ENCODE measurements at places on chromosomes 7 and 10. TPM values are rescaled to one million over a fixed set of nuclear protein-coding genes. Genes with fewer than 3 reads are reported as not detected.

- DNase-seq: no peak
Measured at GRCh38 chr7:119935418-119936025, 337.5 kb upstream of the KCND2 start.

GRCh38 chr10:96614515-96614914, 27.7 kb upstream of the TM9SF3 start:
- no peak for DNase-seq

DNA sequence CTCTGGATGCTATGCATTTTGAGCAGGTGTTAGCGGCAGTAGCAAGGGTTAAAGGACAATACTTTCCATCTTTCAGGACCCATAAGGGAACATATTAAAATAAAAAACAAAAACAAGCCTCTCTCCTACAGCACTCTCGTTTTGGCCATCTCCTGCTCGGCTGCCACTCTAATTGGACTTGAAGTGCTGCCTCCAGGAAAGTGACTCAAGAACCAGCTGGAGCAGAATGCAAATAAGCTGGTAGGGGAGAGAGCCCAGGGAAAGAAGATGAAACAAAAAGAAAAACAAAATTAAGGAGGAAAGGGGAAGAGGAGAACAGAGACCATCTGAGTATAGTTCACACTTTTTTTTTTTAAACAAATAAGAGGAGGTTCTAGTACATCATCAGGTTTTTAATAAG, 65.6 kb downstream of the HBP1 start:
- DNase-seq: peak; percentile 13

DNA sequence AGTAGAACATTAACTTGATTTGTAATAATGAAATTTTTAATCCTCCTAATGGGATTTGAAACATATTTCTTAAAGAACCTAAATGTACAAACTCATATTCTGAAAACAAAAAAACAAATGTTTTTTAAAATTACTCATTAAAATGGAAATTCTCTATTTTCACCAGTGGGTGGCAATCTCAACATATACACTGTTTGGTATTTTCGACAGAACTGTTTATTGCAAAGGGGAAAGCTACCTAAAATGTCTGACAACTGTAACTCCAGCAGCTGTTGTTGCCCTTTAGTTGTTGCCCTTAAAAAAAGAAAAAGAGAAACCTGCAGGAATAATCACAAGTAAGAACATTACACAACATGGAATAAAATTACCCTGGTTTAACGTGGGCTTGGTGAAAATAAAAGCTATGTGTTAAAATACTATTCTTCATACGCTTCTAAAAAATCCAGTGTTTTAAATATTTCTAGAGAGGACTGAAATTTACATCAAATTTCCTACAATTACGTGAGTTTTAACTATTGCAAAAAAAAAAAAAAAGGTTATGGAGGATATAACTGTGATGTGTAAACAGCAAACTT, 54.5 kb downstream of the COL1A2 start:
- DNase-seq: peak; percentile 5

DNA sequence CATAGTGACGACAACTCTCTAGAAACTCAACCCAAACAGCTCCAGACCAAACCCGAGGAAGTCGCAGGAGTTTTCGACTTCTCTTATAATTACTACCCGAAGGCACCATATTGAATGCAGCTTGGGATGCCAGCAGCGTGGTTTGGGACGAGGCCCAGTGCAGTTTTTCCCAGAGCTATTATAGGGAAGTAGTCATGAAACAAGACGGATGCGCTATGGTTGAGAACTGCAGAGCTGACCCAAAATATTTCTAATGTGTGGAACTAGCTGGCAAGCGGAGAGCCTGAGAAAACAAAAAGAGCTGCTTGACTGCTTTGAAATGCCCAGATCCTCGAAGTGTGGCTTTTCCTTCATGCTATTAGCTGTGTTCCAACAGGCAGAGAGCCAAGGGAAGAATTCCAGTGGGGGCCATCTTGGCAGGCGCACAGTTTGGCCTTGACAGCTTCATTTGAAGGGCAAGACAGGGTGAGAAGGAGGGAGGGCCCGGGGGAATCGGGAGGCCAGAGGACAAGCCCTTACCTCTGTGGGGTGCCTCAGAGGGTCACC, 122.7 kb downstream of the CUL2 start:
- DNase-seq: no peak

DNA sequence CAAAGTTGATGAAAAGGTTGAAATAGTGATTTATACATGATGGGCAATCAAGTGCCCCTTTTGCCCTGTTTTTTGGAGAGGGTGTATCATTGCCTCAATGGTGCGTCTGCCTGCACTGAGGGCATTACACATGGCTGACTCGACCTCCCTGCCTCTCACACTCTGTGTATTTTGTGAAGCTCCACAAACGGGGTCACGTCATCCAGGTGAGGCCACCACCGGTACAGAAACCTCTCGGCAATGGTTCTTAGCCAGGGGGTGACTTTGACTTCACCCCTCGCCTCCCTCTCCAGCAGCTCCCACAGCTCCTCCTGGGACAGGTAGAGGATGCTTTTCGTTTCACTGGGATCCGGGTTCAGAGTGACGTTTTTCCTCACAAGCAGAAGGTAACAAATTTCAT, 6.3 kb downstream of the IDI2 start:
- DNase-seq: no peak

- no peak for DNase-seq
Measured at GRCh38 chr7:9709216-9709615, 1264.5 kb upstream of the PHF14 start.

DNA sequence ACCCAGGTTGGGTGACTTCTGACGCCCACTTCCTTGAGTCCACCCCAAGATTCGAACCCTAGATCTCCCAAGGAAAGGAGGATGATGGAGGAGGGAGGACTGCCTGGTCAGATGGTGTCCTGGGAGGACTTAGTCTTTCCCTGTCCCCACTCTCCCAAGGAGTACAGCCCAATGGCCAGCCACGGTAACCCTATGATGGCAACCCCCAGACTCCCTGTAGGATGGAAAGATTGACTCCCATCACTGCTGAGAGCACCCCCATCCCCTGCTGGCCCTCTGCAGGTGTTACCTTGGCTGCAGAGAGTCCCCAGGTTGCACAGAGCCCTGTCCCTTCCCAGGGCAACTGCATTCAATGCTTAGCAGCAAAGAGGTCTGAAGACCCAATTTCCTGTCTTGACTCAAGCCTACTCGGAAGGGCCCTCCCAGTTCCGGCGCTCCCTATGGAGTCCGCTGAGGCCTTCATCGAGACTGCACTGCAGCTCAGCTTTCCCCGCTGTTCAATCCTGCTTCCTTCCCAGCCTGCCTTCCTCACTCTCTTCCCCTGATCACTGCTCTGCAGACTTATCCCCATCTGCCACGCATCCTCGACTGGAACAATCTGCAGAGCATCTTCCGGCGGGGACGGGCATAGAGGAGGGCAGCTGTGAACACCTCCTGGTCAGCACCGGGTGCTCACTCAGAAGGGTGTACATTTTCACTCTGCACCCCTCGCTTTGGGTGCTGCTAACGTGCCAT, 50.8 kb upstream of the OCM2 start:
- no peak for DNase-seq

- no peak for DNase-seq
Measured at GRCh38 chr10:46787321-46787615, 124.0 kb upstream of the PTPN20 start.

GRCh38 chr10:79241990-79242619, 105.2 kb upstream of the PPIF start:
- peak; percentile 92 for DNase-seq

DNA sequence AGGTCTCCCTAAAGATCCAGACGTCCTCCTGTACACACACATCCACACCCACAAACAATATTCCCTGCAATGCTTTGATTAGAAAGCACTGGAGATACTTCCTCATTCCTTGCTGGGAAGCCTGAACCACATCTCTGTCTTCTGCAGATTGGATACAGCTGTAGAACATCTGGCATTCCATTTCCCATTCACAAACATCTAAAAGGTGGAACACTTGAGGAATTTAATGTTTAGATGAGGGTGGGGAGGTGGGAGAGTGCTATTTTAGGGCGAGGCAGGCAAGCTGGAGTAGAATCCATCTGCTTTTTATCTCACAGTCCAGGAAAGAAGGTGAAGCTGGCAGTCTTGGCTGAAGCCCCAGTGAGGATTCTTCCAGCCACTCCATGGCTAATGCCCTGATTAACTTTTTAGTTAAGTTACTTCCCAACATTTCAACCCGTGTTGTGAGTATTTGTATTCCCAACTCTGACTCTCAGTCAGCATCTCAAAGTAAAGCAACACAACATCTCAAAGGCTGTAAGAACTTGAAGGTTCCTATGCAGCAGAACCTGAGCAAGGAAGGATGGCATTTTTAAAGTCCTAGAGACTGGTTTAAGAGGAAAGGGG, 46.1 kb downstream of the CYTH3 start:
- no peak for DNase-seq

DNA sequence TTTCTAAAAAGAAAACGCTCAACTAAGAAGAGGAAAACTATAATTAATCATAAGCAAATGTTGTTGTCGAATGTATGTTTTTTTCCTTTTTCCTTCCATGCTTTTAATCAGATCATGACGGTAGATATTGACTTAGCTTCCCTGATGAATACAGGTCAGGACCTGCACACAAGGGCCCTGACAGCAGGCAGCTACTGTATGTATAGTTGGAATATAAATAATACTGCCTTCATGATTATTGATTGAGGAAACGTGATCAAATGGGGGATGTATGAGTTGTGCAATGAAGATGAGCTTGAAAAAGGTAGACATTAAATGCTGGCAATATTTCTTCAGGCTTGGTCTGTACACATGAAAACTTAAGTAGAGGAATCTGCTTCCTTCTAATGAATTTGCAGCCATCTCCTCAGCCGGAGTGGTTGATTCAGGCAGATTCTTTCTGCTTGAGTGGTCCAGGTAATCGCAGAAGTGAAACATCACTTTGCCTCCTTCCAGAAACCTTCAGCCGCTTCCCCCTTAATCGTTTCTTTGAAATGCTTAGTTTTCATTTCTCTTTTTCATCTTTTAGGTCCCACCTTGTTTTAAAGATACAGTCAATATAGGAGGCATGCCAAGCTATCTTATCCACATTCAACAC, 656.5 kb downstream of the SDK1 start:
- no peak for DNase-seq

DNA sequence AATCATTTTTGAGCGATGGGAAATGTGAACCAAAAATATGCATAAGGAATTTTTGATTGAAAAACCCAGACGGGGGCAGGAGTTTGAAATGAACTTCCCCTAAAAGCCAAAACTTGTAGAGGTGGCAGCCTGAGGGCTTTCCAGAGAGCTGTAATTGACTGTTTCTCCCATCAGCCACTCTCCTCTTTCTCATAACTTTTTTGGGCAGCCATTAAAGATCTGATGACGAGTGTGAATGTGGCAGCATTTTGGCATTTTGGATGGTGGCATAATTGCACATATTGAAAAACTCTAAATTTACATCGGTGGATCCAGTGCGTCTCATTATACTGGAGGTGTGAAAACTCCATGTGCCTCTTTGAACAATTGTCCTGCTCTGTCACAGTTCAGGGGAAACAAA, 159.0 kb downstream of the CUX1 start:
- no peak for DNase-seq

- no peak for DNase-seq
Measured at GRCh38 chr10:70247360-70247759, 14.1 kb upstream of the PPA1 start.

DNA sequence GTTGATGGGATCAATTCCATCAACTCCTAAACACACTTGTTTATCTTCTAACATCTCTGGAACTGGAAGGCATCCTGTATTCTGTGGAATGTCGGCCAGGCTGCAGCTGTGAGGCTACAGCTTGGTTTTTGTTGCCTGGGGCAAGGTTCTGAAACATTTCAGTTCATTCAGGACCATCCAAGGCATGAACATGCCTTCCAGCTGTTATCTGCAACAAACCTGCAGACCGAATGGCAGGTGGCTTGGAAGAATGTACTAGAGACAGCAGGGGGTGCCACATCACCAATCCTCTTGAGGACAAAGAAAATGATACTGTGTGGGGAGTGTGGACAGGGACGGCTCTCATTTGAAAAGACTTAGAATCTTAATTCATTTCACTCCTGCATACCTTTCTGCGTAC, 12.4 kb downstream of the PAPOLB start:
- peak; percentile 73 for DNase-seq

GRCh38 chr10:131260031-131260430, 51.5 kb downstream of the TCERG1L start:
- no peak for DNase-seq

- DNase-seq: no peak
Measured at GRCh38 chr7:22142572-22142971, 196.9 kb upstream of the CDCA7L start.

- DNase-seq: no peak
Measured at GRCh38 chr10:79928028-79928583, 20.8 kb downstream of the SFTPD start.

GRCh38 chr7:128112781-128113221, 81.6 kb upstream of the LRRC4 start:
- DNase-seq: no peak

DNA sequence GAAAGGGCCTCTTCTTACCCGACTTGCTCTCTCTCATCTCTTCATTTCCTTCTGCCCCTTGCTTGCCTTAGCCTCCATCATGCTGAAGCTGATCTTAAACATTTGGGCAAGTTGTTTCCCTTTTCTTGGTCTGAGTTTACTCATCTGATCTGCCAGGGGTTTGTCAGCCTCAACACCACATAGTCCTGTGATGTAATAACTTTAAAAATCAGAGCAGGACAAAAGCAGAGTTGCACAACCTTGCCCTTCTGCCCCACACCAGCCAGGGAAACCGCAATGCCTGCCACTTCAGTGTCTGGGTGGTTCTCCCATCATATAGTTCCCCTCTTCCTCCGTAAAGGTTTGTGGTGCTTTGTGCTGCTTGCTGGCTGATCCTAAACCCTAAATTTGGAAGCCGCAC, 9.9 kb upstream of the LIPM start:
- no peak for DNase-seq

DNA sequence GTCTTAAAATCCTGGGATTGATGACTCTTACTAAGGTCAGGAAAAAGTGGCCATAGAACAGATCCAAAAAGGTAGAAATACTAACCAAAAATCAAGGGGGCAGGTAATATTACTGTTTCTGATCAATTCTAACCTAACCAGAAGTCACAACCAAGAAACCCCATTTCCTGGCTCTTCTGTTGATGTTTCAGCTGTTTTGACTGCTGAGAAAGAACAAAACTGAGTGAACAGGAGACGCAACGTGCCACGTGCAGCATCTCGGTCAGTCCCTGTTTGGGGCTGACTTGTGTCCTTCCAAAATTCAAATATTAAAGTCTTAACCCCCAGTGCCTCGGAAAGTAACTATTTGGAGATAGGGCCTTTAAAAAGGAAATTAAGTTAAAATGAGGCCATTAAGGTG, 56.8 kb downstream of the JAZF1 start:
- no peak for DNase-seq

The ZNF804B gene
- not detected for total RNA-seq

The SPDYE6 gene
- not detected for total RNA-seq

The ADARB2 gene
- 1.5 TPM for total RNA-seq

The UNC5B gene
- total RNA-seq: 40.2 TPM

The ZNF365 gene
- not detected for total RNA-seq

The TIMM23 gene
- 111 TPM for total RNA-seq

The GPER1 gene
- 0.14 TPM for total RNA-seq

Data from H7 (cell line).